ENCODE measurements at places on chromosomes 1 and 21.

- no peak for DNase-seq
These were observed 7.1 kb downstream of the IGSF9 start for GRCh38 chr1:159938211-159938852.

GRCh38 chr1:200179781-200180160 is 152.3 kb downstream of the NR5A2 start:
- no peak for DNase-seq

- no peak for DNase-seq
These were observed 46.0 kb downstream of the NUF2 start for GRCh38 chr1:163367721-163368120.

DNA sequence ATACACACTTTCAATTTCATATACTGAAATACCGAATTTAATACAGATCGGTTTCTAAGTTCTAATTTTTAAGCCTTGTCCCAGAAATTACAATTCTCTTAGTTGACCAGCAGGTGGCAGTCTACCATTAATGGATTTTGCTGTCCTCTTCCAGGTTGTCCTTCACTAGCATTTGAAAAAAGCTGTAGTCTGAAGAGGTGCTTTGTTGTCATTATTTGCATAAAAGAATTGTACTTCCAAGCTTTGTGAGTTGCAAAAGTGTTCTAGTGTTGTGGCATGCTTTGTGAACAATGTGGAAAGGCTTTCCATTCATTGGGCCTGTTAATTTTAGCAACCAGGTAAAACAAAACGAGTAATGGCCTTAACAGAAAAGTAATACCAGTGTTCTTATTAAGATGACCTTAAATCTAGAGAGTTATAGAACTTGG is 193.6 kb downstream of the RPS6KC1 start:
- DNase-seq, result peak; percentile 50

GRCh38 chr1:214446772-214447556 is 104.4 kb downstream of the PTPN14 start:
- peak; percentile 96 for DNase-seq

All from fibroblast of skin of back (primary cell).